ENCODE measurements at places on chromosomes 3 and 15.

DNA sequence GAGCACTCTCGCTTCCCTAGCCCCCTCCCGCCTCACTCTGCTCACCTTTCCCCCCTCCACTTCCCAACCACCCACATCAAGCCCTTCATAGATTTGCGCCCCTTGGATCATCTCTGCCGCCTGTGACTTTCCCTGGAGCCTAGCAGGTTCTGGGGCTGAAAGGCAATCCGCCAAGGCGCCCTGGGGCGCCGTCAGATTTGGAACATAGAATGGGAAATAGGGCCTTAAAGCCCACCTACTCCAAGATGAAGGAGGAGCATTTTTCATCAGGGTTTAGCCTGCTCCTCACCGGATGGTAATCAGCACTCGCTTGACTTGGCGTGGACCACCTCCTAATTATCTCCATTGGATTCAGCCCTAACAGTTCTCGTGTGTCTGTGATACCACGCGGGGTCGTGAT, 1.3 kb downstream of the CPNE4 start:
- no peak for DNase-seq

DNA sequence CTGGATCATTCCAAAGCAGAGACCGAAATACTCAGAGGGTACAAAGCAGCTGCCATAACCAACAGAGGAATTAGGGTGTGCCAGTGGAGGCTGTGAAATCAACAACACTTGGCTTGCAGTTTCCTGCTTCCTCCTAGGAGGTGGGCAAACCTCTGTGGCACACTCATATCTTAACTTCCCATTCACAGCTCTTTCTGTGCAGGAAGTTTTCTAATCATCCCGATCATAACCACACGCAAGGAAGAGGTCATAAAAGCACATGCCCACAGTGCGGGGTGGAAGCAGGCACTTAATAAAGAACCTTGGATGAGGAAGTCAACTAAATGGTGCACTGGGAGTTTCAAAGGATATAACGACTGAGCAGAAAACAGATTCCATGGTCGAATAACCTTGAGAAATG, 5.1 kb downstream of the SCAMP2 start:
- no peak for DNase-seq

DNA sequence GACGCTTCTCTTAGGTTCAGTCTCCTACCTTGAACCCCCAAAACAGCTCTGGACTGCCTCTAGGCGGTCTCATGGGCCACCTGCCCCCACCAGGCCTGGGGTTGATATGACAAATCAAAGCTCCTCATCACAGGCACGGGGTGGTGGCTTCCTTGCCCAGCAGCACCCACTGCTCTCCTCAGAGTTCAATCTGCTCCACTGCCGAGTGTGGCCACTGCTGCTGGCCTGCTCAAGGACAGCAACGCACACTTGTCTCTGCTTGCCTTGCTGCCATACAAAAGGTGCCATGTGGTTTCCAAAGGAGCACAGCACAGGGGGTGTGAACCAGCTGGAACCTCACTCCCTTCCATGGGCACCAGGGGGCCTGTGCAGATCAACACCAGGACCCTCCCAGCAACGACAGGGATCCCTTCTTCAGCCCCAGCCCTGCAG, 10.2 kb downstream of the KBTBD13 start:
- DNase-seq = no peak

DNA sequence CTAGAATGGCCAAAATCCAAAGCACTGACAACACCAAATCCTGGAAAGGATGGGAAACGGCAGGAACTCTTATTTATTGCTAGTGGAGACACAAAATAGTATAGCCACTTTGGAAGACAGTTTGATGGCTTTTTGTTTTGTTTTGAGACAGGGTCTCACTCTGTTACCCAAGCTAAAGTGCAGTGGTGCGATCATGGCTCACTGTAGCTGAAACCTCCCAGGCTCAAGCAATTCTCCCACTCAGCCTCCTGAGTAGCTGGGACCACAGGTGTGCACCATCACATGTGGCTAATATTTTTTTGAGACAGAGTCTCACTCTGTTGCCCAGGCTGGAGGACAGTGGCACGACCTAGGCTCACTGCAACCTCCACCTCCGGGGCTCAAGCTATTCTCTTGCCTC, 27.3 kb upstream of the GPR160 start:
- no peak for DNase-seq

GRCh38 chr3:9786825-9787669, 5.2 kb downstream of the TADA3 start:
- DNase-seq = no peak
